Stimulated activated CD8-positive, alpha-beta memory T cell treated with anti-CD3 and anti-CD28 coated beads, Interleukin-4, amount 100 ng/mL, for 24 hours (primary cell): ENCODE measurements at places on chromosomes 6 and 20.

DNA sequence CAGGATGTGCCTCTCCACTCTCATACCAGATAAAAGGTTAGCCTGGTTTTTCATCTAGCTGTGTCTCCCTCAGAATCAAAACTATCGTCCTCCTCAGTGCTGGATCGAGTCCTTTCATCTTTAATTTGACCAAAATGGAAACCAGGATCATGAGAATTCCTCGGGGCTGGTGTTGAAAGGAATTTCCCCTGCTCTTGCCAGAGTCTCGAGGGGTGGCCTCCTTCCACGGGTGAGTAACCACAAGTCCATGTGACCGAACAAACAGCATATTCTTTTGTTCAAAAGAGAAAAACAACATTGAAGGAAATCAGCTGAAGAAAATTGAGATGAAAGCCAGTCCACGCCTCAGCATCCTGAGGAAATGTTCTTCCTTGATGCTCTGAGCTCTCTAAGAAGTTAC, 165.9 kb upstream of the CDYL start:
- DNase-seq, result no peak

GRCh38 chr6:124955108-124955856, 7.0 kb upstream of the RNF217 start:
- no peak for DNase-seq

DNA sequence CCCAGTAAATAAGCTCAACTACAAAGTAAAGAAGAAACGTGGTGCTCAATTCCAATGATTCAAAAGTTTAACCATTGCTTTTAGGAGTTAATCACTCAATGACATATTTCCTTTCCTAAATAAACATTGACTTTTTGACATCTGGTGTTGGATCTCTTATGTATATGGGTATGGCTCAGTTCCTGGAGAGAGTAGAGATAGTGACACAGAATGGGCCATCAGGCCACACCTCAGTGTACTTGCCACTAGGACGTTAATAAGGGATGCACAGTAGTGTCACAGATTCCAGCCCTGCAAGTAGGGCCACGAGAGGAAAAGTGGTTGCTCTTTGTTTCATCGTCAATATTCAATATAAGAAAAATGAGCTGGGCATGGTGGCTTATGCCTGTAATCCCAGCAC, 48.9 kb upstream of the TXNDC5 start:
- DNase-seq, result no peak

- no peak for DNase-seq
Observed at GRCh38 chr6:34301408-34301807, 52.6 kb upstream of the SMIM29 start.

- DNase-seq, result no peak
Observed at GRCh38 chr20:13700761-13701160, 62.0 kb upstream of the TASP1 start.

DNA sequence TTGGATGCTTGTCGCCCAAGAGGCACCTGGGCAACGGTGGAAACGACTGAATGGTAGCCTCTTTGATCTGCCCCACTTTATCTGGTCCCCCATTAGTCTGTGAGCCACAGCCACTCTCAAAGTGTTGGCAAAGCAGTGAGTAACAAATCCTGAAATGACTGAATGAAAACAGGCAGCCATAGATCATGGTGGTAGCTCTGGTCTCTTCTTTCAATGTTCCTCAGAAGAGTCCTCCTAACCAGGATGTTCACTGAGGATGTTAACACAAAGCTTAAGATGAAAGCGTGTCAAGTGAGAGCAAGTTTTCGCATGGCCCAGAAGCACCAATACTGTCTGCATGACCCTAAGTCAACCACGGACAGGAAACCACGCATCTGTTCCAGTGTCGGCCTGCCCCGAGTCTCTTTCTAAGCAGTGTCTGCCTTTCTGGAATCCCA, 107.3 kb downstream of the IRF4 start:
- peak; percentile 34 for DNase-seq

- no peak for DNase-seq
Observed at GRCh38 chr20:32626859-32627636, 41.9 kb upstream of the NOL4L start.

GRCh38 chr20:46220455-46221207, 87.7 kb downstream of the CDH22 start:
- DNase-seq, result no peak

DNA sequence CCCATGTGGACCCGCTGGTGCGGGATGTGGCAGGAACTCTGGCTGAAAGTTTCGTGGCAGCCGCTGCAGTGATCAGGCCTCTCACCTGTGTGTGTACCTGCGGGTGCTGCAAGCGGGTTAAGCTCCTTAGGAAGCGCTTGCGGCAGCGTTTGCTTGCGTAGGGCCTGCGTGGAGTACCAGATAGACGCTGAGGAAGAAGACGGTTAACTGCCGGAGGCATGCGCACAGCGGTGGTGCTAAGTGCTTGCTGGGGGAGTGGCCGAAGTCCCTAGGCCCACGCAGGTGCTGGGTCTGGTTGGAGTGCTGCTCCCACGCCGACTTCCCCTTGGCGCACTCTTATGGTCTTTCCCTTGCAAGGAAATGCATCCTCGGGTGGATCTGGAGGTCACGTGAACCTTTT, 23.0 kb downstream of the ZSCAN31 start:
- DNase-seq, result no peak

DNA sequence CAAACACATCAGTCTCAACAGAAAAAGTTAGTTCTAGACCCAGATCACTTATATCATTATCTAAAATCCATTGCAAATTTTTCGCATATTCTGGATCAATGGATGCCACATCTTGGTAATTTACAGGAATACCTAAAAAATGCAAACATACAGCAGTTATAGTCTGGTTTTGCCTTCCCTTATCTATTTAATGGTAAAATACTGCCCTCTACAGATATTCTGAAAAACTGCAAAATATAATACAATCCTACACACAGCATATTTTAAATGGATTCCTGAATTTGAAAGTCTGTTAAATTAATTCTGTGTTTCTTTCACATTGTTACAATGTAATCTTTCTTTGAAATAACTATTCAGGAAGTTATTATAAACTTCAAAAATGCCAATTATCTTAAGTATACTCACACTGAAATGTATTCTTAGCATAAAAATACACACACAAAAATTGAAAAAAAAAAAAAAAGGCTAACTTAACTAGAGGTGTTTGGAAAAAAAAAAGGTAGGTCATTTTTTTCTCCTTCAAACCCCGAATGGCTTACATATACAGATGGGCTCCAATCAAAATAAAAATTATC, 88.4 kb downstream of the HACE1 start:
- no peak for DNase-seq

GRCh38 chr6:138465007-138465645, 34.2 kb downstream of the NHSL1 start:
- DNase-seq, result no peak

DNA sequence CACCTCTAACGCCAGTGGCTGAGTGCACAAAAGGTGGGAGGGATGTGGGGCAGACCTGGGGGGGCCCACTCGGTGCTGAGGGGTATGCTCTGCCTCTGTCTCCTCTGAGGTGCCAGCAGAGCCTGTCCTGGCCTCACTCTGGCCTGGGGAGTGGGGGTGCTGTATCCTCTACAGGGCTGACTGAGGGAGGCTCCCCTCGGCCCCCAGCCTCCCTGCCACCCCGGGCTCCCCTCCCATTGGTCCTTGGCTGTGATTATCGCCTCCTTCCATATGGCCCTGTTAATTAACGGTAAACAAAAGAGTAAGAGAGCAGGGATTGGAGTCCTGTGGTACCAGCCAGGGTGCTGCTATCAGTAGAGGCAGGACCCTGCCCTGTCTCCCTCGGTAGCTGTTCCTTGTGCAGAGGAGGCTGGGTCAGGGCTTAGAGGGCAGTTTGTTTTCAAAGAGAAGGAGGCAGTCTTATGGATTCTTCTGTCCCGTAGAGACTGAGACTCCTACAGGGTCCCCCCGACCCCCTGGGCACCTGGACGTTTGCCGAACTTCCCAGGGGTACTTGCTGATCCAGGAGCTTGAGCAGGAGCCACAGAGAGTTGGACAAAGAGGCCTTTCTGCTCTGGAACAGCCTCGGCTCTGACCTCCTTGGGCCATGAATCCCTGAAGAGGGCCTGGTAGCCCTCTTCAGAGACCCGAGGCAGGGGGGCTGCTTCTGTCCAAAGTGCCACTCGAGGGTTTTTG, 1.8 kb downstream of the MYT1 start:
- DNase-seq, result no peak

GRCh38 chr6:94133106-94133505, 713.7 kb upstream of the EPHA7 start:
- DNase-seq, result no peak

DNA sequence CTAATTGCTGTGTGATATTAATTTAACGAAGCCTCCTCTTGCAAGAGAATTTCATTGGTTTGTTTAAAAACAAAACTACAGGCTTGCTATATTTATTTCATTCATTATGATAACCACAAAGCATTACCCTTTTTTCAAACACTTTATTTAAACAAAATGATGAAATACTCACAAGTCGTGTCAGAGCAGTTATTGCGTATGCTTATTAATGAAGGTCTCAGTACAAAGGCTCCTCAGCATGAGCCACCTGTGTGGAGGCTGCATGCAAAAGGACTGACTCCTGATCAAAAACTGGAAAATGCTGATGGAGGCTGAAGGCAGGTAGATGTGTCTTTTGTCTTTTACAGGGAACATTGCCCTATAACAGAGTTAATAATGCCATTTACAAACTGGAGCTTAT, 130.5 kb downstream of the CRYBG1 start:
- DNase-seq, result no peak

- no peak for DNase-seq
Observed at GRCh38 chr20:46558511-46558959, 8.1 kb upstream of the OCSTAMP start.

DNA sequence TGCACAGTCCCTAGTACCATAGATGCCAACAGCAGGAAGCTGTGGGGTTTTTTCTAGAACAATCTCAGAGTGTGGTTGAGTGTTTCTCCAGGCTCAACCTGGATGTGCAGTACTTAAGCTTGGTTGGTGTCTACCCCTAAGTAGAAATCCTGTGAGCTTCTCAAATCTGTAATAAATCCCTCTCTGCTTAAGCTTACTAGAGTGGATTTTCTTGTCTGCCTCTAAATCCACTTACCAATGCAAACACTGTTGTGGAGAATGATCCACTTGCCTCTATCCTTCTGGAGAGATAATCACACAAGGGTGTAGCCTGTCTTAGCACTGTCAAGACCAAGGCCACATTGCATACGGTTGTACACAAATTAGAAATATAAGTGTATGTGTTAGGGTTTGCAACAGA, 43.3 kb upstream of the CLIC5 start:
- DNase-seq, result no peak

GRCh38 chr6:52718550-52718949, 44.7 kb downstream of the GSTA2 start:
- no peak for DNase-seq

DNA sequence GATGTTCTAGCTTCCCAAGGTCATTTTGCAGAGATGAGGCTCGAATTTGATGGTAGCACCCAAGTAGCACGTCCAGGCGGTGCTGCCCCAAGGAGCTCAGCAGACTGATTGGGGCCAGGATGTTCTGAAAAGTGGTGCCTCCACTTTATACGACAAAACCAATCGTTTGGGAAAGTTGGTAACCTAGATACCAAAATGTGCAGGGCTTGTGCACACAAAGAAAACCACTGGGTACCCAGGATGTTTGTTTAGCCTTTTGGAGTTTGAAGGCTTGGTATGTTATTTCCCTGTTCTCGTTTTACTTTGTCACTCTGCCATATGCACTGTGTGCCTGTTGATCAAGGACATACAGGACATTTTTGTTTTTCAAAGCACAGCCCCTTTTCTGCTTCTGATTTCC, 40.7 kb upstream of the PBOV1 start:
- DNase-seq, result no peak

DNA sequence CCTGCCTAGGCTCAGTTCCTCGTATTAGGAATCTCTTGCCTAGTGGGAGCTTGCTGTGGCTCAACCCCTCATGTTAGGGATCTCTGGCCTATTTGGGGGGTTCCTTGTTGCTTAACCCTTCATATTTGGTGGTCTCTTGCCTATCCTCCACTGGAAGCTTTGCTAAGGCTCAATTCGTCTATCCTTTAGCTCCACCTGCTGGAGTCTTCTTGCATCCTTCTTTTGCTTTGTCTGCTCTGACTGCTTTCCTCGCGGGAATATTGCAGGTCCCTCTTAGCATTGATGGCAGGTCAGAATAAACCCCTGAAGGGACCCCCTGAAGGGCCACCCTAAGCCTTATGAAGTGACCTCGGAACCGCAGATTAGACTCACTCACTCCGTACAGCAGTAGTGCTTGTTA, 203.0 kb upstream of the TBX18 start:
- no peak for DNase-seq

DNA sequence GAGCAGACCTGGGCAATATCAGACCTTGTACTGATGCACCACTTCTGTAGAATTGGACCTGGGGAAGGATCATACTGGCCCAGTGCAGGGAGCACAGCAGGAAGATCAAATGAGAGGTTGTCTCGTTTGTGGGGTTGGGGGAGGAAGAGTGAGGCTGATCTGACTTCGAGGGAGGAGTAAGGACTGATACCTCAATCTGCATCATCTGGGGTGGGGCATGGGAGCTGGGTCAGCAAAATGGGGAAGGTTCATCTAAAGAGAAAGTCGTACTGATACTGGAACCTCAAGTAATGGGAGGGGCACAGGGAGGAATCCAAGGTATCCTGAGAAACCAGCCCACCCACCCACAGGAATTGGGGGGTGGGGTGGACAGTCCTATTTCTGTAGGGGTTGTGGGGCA, 3.7 kb downstream of the RNF39 start:
- DNase-seq, result no peak

DNA sequence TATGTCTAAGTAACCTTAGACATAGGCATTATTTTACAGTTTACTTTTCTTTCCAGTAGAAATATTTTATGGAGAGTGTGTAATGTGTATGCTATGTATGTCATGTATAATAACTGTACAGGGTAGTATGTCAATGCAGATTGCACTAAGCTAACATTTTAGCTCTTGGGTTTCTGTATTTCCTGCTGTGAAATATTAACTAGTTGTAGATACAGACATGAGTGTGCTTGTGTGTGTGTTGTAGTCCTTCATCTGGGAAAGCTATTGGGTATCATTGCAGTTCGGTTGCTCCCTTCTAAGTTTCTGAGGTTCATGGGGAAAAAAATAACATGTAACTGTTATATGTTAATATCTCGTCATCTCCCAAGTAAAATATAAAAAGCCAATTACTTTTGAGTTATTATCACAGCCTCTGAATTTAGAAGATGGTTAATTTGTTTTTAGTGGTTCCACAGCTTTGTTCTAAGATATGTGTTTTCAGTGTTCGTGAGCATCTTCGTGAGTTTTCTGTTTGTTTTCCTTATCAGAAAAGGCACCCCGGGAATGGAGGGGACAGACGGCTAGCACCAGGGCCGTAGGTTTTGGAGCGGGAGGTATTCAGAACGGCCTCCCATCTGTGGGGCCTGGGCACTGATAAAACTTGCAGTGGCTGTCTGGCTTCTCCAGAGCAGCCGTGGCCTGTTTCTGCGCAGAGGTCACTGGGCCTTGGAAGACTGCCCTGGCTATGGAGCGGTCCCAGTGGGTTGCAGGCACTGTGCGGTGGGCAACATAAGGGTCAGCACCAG, 215.0 kb downstream of the ARID1B start:
- no peak for DNase-seq

DNA sequence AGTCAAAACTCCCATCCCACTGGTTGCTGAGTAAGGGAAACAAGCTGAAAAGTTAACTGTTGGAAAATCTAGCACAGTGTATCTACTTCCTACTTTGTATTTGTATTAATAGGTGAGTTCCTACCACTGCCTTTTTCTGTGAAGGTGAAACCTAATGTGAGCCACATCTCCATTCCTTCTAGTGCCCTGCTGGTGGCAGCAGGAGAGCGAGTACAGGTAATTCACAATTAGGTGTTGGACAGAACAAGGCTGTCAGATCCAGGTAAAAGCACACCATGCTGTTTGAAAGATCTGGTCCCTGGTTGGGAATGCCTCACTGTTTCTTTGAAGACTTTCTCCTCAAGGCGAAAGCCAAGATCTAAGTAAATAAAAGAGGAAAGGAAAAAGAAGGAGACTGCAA, 528.4 kb downstream of the PKHD1 start:
- DNase-seq, result no peak
